ENCODE measurements at places on chromosomes 12 and 14.

DNA sequence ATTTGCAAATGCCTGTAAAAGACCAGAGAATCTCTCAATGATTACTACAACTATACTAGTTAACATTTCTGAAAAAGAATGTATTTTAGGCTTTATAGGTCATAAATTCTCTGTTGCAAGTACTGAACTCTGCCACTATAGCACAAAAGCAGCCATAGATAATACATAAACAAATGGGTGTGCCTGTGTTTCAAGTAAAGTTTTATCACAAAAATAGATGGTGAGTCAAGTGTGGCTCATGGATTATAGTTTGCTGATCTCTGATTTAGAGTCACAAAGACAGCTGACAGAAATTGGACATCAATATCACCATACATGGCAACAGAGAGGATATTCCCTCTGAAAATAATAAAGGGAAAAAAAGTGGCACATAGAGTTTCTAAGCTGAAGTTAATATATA, 68.1 kb downstream of the FSCB start:
- DNase-seq, result no peak

DNA sequence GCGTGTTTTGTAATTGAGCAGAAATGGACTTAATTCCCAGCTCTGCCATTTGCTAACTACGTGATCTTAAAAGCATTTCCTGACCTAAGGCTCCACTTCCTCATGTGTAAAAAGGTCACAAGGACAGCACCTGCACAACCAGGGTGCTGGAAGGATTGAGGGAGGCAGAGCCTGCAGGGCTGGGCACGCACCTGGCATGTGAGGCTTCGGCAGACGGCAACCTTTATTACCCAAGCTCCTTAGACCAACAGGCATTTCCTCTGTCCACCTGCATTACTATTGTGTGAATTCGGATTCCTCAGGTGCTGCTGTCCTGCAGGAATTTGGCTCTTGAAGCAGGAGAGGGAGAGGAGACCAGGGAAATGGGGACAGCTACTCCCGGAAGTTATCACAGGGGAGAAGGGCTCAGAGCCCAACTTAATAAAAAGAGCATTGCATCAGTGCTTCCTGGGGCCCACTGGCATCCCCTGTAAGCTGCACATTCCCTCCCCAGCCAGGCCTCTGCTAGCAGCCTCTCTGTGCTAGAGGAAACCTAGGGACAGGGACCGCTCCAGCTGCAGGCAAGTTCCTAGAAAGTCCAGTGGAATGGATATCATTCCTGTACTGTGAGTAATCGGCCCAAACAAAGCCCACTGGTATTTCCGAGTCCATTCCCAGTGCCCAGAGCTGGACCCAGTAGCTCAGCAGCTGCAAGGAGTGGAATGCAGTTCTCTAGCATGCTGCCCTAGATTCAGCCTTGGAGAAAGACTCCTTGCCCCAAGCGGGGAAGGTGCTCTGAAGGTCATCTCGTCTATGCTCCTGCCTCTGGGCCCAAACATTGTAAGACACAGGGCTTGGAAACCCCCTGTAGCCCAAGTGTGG, 157.1 kb upstream of the CCND2 start:
- DNase-seq, result no peak

DNA sequence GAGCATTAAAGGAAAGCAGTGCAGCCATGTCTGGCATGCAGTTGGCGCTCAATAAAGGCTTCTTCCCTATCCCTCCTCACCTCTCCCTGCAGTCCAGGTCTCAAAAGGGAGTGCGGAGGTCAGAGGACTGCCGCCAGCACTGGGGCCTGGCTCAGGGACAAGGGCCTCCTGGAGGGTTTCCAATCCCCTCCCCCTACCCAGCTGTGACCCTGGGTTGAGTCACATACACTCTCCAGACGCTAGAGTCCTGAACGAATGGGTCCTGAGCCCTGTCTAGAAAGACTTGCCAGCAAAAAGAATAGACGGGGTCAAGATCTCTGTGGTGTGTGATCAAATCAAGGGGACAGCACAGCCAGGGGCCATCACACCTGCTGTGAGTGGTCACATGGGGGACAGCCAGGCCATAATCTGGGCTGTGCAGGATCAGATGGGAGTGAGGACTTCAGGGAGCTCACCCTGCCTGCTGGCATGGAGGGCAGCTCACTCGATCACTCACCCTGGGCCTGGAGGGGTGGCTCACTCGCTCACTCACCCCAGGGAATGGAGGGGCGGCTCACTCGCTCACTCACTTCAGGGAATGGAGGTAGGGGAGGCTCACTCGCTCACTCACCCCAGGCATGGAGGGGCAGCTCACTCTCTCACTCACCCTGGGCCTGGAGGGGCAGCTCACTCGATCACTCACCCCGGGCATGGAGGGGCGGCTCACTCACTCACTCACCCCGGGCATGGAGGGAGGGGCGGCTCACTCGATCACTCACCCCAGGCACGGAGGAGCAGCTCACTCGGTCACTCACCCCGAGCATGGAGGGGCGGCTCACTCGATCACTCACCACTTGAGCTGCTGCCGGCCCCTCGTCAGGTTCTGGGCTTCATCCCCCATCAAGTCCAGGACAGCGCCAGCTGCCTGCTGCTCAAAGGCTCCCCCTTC, 12.8 kb downstream of the CFAP73 start:
- no peak for DNase-seq

- no peak for DNase-seq
Observed at GRCh38 chr14:37116933-37117849, 55.2 kb downstream of the SLC25A21 start.

Measured in CD4-positive, alpha-beta T cell treated with Interleukin-4 for 1 hour (primary cell).